ENCODE measurements at places on chromosomes 7 and 10.
A peak's percentile ranks its signal among the peaks of the same experiment; 100 is the strongest.

GRCh38 chr10:112827951-112828350 lies 122.1 kb upstream of the TCF7L2 start:
- no peak for DNase-seq

GRCh38 chr10:70295321-70295720 lies 11.5 kb upstream of the NPFFR1 start:
- no peak for DNase-seq

DNA sequence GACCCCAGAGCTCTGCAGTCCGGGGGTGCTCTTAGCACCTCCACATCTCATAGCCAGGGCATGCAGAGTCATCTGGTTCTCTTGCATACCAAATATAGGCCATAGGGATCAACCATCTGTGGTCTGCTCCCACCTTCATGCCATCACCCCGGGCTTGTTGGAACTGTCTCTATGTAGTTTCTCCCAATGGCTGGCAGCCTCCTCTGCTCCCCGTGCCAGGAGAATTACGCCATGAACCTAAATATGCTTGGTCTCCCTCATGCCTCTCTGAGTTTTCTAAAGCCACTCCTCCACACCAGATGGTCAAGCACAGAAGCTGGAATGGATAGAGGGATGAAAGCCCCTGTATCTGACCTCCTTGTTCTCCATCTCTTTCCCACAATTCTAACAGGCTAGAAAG lies 302.6 kb upstream of the MYO3A start:
- DNase-seq: no peak

- no peak for DNase-seq
Measured at GRCh38 chr7:137129025-137129424, 214.5 kb downstream of the PTN start.

DNA sequence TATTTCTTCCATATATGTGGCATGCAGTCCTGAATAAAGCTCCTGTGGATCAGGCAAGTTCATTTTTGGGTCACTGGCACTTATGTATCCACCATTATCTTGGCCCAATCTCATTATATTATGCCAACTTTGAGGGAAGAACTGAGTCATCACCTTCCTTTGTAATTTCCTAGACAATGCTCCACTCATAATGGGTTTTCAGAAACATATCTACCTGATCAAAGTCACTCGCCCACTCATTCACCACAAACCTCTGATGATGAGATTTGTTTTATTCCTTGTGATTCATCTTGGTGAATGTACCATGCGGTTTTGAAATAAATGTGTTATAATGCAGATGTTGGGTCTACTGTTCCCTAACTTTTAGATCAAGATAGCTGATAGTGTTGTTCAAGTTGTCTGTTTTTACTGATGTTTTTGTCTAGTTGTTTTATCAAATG lies 525.8 kb downstream of the KIF20B start:
- no peak for DNase-seq

DNA sequence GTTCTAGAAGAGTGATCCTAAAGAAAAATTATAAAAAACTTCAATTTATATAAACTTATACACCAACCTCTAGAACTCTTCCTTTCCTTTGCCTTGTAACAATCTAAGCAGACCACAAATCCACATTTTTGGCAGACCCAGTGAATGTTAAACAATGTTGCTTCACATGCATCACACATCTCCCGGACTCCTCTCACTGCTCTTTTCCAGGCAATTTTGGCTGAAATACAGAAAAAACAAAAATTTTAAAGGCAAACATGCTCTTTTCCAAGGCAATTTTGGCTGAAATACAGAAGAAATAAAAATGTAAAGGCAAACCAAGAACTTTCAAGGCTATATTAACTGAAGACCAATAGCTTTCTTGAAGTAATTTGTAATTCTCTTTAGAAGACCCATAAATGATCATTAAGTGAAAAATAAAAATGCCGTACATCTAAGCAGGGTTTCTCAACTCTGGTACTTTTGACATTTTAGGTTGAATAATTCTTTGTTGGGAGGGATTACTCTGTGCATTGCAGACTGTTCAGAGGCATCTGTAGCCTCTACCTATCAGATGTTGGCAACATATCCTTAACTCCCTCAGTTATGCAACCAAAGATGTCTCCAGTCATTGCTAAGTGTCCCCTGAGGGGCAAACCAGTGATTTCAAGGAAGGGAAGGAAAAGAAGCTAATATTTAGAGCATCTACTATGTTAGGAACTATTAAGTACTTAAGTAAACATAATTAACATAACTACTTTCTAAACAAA lies 64.4 kb downstream of the NRBF2 start:
- peak; percentile 63 for DNase-seq

DNA sequence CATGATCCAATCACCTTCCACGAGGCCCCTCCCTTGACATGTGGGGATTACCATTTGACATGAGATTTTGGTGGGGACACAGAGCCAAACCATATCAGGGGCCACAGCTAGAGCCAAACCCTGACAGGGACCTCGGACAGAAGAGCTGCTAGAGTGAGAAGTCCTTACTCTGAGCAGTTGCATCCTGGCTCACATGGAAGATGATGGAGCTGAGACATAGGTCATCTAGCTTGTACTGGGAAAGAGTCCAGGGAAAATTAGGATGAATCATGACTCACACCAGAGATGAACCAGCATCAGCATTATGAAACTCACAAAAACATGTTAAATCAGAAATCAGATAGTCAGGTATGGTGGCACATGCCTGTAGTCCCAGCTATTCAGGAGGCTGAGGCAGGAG lies 12.8 kb upstream of the FMC1 start:
- DNase-seq: peak; percentile 59

DNA sequence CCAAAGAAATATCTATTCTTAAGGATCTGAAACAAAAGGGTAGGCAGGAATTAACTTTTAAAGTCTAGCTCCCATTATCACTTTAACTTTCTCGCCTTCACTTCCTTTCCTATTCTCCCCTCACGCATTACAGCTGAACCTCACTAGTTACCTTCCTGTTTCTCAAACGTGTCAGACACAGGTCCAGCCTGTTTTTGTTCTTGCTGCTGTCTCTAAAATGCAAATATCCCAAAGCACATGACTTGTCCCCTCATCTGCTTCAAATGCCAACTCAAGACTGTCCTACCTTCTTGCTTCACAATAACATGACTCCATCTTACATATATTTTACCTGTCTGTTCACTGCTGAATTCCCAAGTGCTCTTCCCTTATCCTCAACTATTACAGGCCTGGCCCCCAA lies 17.6 kb downstream of the ZDHHC6 start:
- no peak for DNase-seq

GRCh38 chr10:69730251-69731156 lies 71.2 kb upstream of the COL13A1 start:
- no peak for DNase-seq

- no peak for DNase-seq
Measured at GRCh38 chr10:70355051-70356021, 27.1 kb downstream of the LRRC20 start.

DNA sequence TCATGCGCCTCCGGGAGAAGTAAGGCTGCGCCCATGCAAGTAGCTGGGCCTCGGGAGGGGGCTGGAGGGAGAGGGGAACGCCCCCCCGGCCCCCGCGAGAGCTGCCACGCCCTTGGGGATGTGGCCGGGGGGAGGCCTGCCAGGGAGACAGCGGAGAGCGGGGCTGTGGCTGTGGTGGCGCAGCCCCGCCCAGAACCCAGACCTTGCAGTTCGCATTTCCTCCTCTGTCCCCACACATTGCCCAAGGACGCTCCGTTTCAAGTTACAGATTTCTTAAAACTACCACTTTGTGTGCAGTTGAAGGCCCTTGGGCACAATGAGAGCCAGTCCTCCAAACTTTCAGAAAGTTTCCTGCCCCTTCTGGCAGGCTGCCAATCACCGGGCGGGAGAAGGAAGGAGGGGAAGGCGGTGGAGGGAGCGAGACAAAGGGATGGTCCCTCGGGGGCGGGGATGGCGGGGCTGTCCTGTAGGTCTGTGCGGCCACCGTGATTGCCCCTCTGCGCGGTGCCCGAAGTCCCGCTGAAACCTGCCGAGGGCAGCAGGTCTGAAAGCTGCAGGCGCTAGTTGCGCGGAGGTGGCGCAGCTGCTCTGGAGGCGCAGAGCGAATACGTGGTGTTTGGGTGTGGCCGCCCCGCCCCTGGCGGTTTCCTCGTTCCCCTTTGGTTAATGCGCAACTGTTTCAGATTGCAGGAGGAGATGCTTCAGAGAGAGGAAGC lies 2.1 kb downstream of the VIM start:
- DNase-seq: no peak

GRCh38 chr7:158869876-158870275 lies 13.5 kb downstream of the DYNC2I1 start:
- DNase-seq: no peak

DNA sequence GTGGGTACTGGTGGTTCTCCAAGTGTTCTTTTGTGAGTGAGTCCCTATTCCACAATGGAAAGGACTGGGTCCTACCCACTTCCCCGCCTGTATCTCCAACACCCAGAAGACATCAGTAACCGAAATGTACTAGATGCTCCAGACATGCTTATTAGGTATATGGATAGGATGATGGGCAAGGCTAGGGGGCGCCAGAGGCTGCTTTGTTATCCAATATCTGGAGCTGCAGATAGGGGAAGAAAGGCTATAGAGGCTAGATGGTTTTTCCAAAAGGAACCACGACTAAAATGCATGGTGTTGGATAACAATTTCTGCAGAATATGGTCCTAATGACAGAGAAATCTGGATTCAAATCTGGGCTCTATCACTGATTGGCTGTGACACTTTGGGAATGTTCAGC lies 56.2 kb upstream of the TM9SF3 start:
- DNase-seq: no peak

DNA sequence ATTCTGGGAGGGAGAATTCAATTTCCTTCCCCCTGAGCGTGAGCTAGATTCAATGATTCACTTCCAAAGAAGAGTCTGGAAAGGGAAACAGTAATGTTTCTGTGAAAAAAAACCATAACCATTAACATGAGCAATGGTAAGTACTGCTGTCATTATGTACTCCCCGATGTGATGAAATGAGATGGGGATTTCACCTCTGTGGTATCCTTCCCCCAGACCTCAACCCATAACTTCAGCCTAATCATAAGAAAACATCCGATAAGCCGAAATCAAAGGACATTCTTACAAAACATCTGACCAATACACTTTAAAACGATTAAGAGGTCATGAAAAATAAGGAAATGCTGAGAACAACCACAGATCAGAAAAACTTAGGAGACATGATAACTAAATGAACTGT lies 27.2 kb downstream of the EZH2 start:
- DNase-seq: no peak

- no peak for DNase-seq
Measured at GRCh38 chr10:122293156-122293960, 22.3 kb downstream of the BTBD16 start.

DNA sequence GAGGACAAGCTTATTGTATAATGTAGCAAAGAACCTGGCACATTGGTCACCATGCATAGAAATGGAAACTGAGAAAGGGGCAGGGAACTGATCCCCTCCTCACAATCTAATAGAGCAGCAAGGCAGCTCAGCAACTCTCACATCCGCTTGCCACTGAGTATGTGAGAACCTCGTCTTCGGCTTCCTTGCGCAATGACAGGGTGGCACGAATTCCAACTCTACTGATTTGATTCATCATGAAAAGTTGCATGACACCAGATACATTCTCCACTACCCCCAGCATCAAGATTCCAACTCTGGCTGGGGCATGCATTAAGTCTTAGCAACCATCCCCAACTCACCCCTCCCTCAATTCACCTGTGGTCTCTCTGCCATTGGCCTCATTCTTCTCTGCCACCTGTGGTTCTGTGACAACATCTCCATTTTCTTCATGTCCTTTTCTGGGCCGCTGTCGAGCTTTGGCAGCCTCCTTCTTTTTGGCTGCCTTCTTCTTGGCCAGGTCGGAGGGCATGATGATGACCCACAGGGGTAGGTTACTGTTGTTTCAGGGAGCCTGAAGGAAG lies 976 bp downstream of the ABCF2 start:
- no peak for DNase-seq

DNA sequence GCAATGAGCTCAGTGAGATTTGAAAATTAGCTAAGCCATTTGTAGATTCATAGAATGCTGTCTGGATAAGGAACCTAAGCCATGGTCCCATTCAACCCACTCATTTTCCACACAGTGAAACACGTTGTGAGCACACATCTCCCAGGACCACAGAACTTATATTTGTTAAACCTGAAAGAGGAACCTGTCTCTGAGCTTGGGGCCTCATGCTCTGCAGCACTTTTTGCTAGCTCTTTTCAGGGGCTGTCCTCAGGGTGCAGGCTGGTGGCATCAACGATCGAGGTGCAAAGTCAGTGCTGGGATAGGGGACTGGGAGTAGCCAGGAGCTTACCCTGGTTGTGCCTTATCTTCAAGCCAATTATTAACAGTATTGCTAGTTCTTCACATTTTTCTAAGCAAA lies 11.9 kb downstream of the HECW1 start:
- no peak for DNase-seq

DNA sequence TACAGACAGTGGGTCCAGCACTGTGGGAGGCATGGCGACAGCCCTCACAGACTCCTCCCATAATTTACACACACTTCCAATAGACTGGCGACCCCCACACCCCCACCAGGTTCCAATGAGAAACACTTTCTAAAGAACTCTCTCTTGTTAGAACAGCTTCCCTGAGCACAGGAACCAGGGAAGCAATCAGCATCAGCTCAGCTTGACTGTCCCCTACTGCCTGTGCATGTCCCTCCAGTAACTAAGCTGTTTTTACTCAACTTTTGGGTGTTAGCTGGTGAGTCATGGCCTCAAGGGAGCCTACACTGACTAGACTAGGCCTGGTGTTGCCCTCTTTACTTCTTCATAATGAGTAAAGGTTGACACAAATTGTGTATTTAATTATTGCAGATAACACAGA lies 32.6 kb upstream of the HERPUD2 start:
- no peak for DNase-seq

GRCh38 chr7:134587750-134588149 lies 38.8 kb downstream of the AKR1B15 start:
- no peak for DNase-seq

DNA sequence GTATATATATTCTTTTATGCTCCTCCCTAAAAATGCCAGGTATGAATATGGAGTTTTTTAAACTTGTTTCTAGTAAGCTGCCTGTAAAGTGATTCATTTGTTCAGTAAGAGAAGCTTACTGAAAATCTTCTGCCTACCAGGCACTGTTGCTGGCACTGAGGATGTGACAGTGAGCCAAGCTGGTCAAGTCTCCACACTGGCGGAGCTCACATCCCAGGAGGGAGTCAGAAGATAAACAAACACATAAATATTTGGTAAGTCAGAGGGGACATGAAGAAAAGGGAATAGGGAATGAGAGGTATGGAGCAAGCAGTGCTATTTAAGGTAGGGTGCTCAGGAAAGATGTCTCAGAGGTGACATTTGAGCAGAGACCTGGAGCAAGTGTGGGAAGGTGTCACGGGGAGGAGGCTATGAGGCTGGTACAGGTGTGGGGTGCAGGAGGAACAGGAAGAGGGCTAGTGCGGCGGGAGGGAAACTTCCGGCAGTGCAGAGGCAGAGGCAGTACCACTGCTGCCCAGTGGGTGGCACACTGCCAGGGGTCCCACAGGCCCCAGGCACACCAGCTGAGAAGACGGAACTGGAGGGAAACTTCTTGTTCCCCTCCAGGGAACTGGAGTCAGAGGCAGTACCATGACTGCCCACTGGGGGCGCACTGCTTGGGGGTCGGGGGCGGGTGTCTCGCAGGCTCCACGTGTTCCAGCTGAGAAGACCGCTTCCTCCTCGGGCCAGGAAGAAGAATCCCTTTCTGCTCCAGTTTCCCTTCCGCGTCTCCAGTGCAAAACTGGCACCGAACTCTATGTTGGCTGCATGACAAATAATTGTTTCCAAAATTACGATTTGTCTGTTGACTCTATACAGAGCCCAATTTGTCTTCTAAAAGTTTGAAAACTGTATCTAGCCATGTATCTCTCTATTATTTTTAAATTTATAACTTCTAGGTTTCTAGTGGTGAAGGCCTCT lies 161.0 kb downstream of the TEX36 start:
- DNase-seq: no peak

- DNase-seq: no peak
Measured at GRCh38 chr10:44400541-44400940, 15.6 kb upstream of the CXCL12 start.

Measured in AG09319 (cell line).